Left colon (tissue), 2 donors: ENCODE measurements at places on chromosomes 5 and 9. TPM values are rescaled to one million over a fixed set of nuclear protein-coding genes. Genes with fewer than 3 reads are reported as not detected.

DNA sequence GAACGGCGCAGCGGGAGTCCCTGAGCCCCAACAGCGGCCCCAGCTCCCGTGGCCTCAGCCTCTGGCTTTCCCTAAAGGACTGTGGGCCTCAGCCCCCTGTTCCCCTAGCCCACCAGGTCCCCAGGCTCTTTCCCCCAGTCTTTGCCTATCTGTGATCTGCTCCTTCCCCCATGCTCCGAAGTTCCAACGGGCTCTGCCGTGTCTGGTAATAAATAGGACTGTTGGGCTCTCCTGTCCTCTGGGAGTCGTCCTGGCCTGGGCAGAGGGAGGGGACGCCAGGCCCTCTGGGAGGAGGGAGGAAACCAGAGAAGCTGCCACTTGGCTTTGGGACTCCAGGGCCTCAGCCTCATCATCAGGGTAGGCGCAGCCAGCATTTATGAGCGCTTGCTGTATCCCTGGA is 28.1 kb downstream of the ADGRD2 start:
- no peak for DNase-seq

FRRS1L gene
- total RNA-seq = 0.52 TPM

LCP2 gene
- total RNA-seq = 5.9 TPM

- no peak for DNase-seq
Measured at GRCh38 chr5:134626369-134627014, 6.1 kb downstream of the SAR1B start.

GRCh38 chr5:180290568-180291233 is 1.2 kb downstream of the MAPK9 start:
- DNase-seq = no peak

DNA sequence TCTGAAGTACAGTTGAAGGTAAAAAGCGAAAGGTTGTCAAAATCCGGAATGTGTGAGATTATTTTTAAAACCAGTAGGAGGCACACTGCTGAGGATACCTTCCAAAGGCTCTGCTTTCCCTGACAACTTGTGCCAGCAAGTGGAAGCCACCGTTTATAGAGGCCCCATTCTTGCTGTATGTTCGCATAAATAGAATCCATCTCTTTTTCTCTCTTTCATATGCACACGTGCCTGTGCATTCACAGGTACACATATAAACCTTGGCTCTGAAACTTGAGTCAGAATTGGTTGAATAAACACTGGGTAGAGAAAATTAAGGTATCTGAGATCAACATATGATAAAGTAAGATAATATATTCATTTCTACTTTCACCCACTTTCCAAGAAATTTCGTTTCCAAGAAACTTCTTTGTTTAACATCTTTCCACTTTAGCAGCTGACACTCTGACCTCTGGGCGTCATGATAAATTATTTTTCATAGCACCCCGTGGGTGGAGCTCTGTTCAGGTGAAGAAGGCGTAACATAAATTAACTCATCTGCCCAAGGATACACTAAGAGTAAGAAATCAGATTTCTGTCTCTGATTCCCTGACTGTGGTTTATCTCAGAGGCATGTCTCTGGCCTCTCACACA is 63.7 kb upstream of the RICTOR start:
- DNase-seq = no peak

GRCh38 chr5:85148701-85149100 is 764.0 kb upstream of the EDIL3 start:
- no peak for DNase-seq

DNA sequence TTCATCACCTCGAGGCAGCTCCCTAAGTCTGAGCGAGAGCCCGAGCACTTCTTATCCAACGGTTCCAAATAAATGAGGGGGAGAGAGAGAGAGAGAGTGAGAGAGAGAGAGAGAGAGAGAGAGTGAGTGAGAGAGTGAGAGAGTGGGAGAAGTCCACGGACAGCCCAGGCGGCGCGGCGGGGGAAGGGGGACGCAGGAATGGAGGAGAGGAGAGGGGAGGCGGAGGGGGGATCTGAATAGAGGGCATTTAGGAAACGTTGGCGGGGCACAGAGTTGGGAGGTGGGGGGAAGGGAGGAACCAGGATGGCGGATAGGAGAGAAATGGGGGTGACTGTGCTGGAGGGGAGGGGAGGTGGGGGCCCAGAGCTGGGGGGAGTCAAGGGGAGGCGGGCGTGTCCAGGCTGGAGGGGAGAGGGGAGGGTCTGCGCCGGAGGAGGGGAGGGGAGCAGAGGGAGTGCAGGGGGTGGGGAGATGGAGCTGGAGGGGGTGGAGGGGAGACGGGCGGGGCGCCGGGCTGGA is 398 bp upstream of the BASP1 start:
- peak; percentile 25 for DNase-seq

ADGRD2 gene
- not detected for total RNA-seq

BRD3OS gene
- total RNA-seq = 6.4 TPM

GRCh38 chr5:94903726-94904125 is 285.3 kb downstream of the SLF1 start:
- DNase-seq = no peak

- DNase-seq = no peak
Measured at GRCh38 chr5:180769821-180770220, 30.0 kb upstream of the OR2Y1 start.

MAMDC2 gene
- 12.7 TPM for total RNA-seq

SPINK1 gene
- 275 TPM for total RNA-seq

- no peak for DNase-seq
Measured at GRCh38 chr9:123828449-123828848, 101.5 kb downstream of the DENND1A start.

LVRN gene
- total RNA-seq = 0.52 TPM

DNA sequence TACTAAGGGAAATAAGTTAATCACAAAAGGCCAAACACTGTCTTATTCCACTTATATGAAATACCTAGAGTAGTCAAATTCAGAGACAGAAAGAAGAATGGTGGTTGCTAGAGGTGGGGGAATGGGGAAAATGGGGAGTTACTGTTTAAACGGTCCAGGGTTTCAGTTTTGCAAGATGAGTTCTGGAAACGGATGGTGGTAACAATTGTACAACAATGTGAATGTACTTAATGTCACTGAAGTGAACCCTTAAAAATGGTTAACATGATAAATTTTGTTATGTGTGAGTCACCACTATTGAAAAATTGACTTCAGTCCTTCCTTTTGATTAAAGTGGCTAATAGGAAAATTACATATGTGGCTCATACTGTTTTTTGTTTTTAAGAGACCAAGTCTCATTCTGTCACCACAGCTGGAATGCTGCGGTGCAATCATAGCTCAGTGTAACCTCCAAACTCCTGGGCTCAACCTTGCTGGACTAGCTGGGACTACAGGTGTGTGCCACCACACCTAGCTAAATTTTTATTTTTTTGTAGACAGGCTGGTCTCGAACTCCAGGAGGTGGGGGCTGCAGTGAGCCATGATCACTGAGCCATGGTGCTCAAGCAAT is 8.7 kb downstream of the UBQLN1 start:
- DNase-seq = no peak
